ENCODE measurements at places on chromosomes 12 and 14.

DNA sequence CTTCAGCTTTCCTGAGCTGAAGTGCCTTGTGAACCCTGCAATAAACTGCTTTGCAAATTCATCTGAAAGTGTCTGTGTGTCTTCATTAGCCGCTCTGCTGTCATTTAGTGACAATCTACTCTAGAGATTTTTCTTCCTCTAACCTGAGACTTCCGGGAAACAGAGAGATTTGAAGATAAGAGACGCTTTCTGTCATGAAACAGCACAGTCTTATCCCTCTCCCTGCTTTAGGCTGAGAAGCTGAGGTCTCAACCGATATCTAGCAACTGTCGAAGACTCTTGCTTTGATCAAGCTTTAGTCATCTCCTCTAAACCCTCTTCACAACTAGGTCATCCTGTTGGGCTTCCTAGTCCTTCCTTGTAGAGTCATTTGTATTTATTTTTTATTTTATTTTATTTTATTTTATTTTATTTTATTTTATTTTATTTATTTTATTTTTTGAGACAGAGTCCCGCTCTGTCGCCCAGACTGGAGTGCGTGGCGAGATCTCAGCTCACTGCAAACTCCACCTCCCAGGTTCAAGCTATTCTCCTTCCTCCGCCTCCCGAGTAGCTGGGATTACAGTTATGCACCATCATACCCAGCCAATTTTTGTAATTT lies 1.2 kb downstream of the RNASE2 start:
- DNase-seq, result no peak

GRCh38 chr14:23570806-23571483 lies 3.4 kb upstream of the AP1G2 start:
- DNase-seq, result no peak

DNA sequence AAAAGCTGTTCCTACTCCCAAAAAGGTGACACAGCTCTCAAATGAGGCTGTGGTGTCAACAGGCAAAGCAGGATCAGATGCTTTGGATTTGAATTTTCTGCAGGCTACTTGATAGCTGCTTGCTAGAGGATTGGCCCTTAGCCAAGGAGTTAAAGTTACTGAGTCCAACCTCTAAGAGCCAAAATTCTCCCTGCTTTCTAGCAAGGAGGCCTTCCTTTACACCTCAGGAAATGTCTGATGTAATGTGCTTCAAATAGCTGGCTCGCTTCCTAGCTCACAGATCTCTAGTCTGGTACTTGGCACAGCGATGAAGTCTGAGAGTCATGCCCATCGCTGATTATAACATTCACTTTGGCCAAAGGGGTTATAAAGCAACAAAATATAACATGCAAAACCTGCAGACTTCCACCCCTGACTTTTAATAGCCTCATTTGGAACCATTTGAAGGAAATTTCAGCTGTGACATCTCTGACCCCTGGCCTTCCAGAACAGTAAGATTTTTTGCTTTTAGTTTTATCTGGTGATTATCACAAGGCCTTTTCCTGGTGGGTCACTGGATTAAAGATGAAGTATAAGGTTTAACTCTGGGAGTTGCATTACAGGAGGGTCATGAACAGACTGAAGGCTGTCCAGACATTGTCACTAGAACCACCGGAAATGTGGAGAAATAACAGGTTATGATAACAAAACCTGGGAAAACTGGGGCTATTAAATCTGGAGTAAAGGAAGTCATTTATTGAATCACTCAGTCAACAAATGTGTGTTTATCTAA lies 189.7 kb downstream of the EPS8 start:
- no peak for DNase-seq

- peak; percentile 70 for DNase-seq
Observed at GRCh38 chr14:70707138-70708038, 65.7 kb downstream of the TTC9 start.

- no peak for DNase-seq
Observed at GRCh38 chr12:108711489-108712164, 19.7 kb downstream of the CORO1C start.

GRCh38 chr12:105259226-105259625 lies 23.3 kb upstream of the APPL2 start:
- DNase-seq, result no peak

DNA sequence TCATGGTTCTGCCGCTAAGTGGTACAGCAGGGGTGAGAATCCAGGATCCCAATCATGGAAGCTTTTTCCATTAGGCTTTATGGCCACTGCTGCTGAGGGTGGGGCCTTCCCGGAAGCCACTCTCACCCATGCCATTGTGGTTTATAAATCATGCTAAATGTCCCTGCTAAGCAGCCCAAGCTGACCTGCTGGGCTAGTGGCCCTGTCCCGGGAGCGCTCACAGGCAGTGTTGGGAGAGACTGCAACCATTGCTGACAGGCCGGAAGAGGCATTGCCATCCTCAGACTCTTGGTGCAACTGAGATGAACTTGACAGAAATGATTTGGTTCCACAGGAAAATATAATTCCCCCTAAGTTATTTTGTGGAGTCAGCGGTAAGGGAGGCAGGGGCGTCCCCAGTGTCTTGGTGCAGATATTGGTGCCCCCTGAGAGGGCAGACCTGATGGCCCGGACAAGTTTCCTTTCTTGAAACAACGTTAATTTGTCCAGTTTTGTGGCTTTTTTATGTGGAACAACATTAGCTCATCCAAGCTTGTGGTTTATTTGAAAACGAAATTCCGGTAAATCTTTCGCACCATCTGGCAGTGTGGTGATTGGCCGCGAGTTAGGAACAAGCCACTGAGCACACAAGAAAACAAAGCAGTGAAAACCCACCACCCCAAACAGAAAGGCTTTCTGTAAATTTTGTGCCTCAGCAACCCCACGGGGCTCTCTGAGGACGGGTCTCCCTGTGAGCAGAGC lies 82.3 kb downstream of the SSPN start:
- DNase-seq, result no peak

All from COLO829 (cell line).